NCI-H1436 treated with DMSO at 0.1 percent for 48 hours (cell line): ENCODE measurements at places on chromosomes 2 and 18.

- DNase-seq: no peak
Measured at GRCh38 chr2:64679673-64680425, 26.1 kb upstream of the SERTAD2 start.

- DNase-seq: no peak
Measured at GRCh38 chr2:158097481-158097880, 4.2 kb upstream of the UPP2 start.

GRCh38 chr2:148978706-148979105 lies 59.8 kb upstream of the LYPD6B start:
- no peak for DNase-seq

DNA sequence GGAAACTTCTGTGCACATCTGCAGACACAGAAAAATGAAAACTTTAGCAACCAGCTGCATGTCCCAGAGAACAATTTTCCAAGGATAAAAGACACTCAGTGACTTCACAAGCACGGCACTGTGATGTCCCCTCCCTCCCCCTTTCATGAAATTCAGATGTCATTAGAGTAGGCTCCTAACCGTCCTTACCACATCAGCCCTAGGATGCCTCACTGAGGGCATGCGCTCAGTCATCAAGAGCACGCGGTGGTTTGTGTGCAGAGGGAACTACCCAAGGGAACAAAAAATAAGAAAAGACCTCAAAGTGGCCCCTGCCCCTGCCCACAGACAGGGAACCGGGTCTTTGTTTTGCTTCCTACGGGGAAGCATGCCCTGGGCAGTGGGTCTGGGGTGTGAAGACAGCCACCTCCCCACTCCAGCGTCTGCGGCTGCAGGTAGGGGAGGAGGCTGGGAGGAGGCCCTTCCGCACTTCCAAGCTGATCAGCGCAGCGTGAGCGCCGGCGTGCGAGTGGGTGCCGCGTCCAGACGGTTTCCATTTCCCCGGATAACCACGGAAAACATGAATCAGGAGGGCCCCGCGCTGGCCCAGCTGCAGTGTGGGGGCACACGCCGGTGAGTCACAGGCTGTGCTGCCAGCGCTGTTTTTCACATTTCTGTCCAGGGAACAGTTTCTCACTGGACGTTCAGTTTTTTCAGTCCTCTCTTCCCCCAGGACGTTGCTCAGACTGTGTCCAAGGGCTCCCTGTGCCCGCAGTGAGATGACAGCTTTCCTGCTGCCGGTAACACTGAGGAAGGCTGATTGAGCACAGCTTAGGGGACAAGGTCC lies 70.6 kb downstream of the COPS8 start:
- no peak for DNase-seq

DNA sequence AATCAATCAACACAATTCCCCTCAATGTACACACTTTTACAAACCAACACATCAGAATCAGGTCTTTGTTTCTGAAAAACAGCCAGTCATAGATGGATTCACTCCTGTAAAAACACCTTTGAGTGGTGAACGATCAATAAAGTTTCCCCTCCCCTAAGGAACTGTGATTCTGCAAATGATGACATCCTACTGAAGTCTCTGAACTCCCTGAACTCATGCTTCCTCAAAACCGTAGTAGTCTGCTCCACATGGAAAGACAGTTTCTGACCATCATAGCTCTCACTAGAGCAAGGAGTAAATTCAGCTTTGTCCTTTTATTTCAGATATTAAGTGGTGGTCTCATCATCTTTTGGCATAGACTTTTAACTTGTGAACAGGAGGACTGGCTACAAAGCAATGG lies 43.5 kb upstream of the ACTR3 start:
- DNase-seq: no peak

DNA sequence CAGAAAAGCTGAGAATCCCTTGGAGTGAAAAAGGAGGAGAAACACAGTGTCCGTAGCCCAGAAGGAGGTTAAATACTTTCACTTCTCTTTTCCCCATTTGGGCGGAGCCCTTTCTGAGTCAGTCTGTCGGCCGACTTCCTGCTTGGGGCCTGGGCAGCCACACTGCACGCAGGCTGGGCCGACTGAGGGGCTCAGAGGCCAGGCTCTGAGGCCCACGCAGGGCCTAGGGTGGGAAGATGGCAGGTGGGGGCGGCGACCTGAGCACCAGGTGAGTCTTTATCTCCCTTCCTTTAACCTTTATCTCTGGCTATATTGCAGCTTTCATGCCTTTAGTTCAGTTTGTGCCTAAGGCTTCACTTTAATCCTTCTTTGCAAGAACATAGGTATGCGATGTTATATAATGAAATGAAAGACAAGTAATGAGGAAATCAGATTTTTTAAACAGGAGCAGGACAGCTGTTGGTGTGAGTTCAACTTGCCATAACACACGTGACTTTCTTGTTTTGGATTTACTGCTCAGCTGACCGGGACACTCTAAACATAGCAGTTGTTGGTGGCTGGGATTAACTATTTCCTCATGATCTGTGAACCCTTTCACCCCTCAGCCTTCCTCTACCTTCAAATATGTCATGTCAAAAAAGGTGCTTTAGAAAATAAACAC lies at the start of gene SP100:
Gene SP100 (plus strand): TSS at position 141 of the 661 bp plus-strand sequence. CDS start 96 bp downstream, at position 237.
- DNase-seq: no peak

DNA sequence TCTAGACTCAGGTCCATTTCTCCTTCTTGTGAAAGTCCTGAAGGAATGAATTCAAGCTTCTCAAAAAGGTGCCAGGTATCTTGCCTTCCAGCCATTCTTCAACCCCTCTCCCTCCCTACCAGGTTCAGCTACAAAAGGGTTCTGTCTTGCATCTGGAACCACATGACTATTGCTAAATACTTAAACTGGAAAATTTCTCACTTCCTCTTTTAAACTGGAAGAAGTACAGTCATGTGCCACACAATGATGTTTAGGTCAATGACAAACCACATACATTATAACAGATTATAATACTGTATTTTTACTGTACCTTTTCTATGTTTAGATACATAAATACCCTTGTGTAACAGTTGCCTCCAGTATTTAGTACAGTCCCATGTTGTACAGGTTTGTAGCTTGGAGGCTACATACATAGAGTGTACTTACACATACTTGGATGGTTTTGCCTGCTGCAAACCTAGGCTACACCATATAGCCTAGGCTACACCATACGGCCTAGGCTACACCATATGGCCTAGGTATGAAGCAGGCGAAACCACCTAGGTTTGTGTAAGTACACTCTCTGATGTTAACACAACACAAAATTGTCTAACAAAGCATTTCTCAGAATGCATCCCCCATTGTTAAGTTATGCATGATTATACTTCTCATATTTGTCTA lies 142.0 kb upstream of the DNMT3A start:
- DNase-seq: no peak

DNA sequence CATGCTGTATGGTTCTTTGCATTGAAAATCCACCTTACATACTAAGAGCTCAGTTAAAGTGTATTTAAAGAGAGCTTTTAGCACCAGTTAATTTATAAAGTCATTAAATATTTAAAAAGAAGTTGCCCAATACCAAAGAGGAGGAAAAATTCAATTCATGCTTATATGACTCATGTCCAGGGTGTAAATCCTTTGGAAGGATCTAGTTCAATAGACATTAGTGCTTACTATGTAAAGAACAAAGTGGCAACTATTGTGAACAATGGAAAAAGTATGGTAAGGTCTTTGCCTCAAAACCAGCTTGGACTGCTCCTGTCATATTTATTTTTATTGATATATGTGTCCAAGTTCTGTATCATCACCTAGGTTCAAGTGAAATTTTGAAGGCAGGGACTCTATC lies 90.5 kb downstream of the SCN9A start:
- DNase-seq: no peak

- no peak for DNase-seq
Measured at GRCh38 chr2:118403658-118404451, 315.6 kb downstream of the INSIG2 start.

DNA sequence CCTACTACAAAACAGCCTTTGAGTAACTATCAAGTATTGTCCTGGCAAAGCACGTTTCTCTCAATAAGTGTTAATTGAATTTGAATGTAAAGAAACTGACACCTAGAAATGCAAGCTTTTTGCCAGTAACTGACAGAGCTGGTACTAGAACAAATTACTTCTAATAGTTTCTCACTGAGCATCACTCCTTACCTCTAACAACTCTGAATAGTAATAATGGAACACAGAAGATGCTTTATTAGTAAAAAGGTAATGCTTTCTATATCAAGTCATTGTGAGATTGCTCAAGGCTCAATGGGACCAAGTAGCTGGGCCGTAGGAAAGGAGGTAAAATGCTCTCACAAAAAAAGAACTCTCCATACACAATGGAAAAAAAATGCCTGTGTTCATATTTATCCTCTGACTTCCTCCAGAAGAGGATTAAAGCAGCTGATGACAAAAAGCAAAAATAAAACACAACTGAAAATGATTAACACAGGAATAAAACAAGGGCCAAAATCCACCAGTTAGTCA lies 11.8 kb downstream of the RASGRP3 start:
- no peak for DNase-seq

- no peak for DNase-seq
Measured at GRCh38 chr18:40930211-40930882, 1024.7 kb upstream of the PIK3C3 start.

GRCh38 chr18:3593381-3593903 lies 143.5 kb downstream of the TGIF1 start:
- DNase-seq: no peak

DNA sequence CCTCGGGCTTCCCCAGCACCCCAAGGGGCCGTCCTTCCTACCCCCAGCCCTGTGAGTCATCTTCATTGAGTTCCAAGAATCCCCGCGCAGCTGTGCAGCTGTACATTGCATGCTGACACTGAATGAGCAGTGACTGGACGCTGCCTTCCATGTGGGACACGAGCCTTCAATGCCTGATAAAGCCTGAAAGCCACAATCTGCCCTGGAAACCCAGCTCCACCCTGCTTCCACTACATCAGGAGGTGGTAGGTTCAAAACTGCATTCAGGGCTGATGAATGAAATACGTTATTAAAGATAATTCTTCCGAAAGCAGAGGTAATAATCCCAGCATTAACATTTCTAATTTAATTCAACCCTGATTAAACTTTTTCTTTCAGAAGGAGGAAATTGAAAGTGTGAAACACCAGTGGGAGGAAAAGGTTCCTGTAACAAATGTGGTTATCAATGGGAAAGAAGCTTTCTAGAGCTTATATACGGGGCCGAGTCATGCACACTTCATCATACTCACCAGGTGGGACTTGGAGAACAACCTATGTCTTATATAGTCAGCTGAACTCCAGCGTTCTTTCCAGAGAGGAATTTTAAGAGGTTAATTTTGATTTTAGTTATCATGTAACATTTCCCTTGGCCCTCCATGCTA lies 360.1 kb downstream of the LPIN1 start:
- DNase-seq: no peak

DNA sequence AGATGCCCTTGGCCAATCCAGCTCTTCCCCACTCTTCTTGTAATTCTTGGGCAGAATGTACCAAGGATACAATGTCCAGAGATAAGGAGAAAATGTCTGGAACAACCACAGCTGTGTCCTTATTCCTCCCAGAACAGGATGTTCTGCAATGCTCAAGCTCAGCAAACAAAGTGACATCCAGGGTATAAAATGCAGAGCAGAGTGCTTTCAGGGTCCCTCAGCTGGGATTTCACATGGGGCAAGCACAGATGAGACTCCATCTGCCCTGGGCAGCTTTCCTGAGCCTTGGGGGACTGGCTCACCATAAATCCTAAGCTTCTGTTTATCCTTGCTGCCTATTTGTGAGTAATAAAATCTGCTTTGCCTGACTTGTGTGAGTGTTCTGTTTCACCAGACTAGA lies 127.4 kb downstream of the VAPA start:
- DNase-seq: no peak

DNA sequence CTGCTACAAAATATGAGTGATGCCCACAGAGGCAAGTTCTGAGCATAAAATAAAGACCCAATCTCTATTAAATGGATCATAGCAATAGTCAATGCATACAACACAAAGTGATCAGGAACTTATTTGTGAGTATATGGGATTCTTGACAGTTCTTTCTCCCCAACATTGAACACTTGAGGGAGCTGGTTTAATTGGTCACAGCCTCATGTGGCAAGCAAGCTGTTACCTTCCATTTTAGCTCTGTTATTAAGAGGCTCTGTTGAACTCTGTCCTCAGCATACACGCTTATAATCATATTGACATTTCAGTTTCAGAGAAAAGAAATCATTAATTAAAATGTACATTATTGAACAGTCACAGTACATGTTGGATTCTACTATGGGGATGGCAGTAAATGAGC lies 37.6 kb upstream of the PAX3 start:
- no peak for DNase-seq

GRCh38 chr2:129877795-129878775 lies 101.4 kb upstream of the RAB6C start:
- no peak for DNase-seq

DNA sequence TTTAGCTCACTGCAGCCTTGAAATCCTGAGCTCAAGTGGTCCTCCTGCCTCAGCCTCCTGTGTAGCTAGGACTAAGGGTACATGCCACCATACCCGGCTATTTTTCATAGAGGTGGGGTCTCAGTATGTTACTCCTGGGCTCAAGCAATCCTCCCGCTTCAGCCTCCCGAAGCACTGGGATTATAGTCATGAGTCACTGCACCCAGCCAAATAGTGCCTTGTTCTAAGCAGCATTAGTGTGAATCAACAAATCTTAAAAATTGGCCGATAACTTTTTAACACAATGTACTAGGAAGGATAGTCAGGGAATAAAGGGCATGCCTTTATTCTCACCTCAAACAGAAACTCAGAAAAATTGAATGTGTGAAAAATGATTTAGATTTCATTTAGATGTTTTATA lies 51.6 kb downstream of the XRCC5 start:
- no peak for DNase-seq

DNA sequence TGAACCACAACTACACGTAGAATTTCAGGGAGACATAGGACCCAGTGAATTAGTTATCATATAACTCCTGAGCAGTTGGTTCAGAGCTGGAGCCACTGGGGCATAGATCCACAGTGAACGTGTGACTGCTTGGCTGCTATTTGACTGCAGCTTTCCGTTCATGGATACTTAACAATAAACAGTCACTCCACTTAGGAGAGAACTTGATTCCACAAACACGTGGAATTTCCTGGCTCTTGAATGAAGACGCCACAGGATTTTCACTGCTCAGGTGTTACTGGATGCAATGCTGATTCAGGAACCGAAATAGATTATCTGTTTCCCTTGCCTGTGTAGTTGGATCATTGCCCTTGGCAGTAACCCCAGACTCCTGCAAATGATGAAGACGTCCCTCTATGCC lies 679.1 kb upstream of the ZEB2 start:
- DNase-seq: peak; percentile 62
